Sigmoid colon (tissue), 7 donors: ENCODE measurements at places on chromosomes 3 and 15.

GRCh38 chr3:23915537-23916108 is 1.2 kb downstream of the NKIRAS1 start:
- H3K27me3 ChIP-seq, result no peaks in the 10 kb centered on the region
- DNase-seq, result no peak
- peak overlapping the region; percentile 90 for H3K4me3 ChIP-seq
- H3K27ac ChIP-seq, result peak overlapping the region; percentile 96

DNA sequence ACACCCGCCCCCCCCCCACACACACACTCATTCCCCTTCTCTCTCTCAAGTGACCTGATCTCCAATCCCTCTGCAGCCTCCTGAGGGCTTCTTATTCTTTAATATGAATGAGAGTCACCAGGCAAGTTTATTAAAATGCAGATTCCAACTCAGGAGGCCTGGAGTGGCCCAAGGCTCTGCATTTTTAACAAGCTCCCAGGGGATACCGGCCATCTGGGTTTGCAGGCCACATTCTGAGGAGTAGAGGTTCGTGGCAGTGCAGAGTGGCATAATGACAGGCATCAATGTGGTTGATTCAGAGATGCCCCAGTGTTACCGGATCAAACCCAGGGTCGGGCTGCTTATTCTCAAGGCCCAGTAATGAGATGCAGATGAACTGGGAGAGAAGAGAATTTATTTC is 18.9 kb downstream of the EIF1B start:
- H3K4me1 ChIP-seq, result no peaks in the 10 kb centered on the region
- no peak for DNase-seq
- H3K36me3 ChIP-seq, result no peaks in the 10 kb centered on the region
- no peak overlapping the region for H3K27ac ChIP-seq

DNA sequence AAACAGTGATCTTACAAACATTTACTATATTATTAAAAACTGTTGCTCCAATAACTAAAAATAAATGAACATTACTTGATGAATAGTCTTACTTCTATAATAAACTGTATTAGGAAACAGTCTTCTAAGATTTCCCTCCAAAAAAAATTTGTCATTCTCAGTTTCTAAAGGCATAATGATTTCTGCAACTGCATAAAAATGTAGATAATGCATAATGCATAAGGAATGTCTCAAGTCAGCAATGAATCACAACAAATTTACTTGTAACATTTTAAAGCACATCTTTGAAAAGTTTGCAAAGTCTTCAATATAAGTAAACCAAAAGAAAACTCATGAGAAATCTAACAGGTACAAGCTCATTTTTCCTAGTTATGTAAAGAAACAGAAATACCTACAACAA is 113.5 kb downstream of the VPS13C start:
- H3K27me3 ChIP-seq, result no peaks in the 10 kb centered on the region
- H3K4me1 ChIP-seq, result no peaks in the 10 kb centered on the region
- H3K36me3 ChIP-seq, result peaks cover 72% of the 10 kb centered on the region
- DNase-seq, result no peak

DNA sequence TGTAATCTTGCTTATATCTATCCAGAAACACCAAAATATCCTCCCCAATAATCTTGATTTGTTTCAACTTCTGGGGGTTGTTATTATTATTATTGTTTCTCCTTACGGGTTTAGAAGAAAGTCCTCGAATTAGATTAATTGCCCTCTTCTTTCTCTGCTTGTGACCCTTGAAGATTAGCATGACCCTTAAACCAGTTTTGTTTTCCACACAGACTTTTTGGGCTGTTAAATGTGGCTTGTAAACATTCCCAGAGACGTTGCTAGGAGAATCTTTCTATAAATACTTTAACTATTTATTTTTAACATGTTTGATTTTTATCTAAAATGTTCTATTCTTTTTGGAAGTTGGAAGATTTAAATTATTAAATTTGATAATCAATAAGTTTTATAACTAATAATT is 4.3 kb upstream of the SUCNR1 start:
- peaks cover 8% of the 10 kb centered on the region for H3K4me1 ChIP-seq
- no peak for DNase-seq
- no peak overlapping the region for H3K27ac ChIP-seq
- no peak overlapping the region for H3K4me3 ChIP-seq

DNA sequence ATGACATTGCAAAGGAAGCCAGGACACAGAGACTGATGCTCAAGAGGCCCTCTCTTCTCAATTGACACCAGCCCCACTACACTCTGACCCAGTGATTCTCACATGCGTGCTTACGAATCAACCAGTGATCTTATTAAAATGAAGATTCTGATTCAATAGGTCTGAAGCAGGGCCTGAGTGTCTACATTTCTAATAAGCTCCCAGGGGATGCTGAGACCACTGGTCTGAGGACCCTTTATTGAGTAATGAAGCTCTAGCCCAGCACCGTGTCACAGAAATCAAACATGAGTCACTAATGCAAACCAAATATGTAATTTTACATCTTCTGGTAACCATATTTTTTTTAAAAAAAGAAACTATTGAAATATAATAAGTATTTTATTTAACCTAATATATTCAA is 689.1 kb upstream of the LMCD1 start:
- no peak overlapping the region for H3K27ac ChIP-seq
- H3K4me3 ChIP-seq, result no peak overlapping the region
- H3K27me3 ChIP-seq, result no peaks in the 10 kb centered on the region
